ENCODE measurements at places on chromosomes 16 and 17.

DNA sequence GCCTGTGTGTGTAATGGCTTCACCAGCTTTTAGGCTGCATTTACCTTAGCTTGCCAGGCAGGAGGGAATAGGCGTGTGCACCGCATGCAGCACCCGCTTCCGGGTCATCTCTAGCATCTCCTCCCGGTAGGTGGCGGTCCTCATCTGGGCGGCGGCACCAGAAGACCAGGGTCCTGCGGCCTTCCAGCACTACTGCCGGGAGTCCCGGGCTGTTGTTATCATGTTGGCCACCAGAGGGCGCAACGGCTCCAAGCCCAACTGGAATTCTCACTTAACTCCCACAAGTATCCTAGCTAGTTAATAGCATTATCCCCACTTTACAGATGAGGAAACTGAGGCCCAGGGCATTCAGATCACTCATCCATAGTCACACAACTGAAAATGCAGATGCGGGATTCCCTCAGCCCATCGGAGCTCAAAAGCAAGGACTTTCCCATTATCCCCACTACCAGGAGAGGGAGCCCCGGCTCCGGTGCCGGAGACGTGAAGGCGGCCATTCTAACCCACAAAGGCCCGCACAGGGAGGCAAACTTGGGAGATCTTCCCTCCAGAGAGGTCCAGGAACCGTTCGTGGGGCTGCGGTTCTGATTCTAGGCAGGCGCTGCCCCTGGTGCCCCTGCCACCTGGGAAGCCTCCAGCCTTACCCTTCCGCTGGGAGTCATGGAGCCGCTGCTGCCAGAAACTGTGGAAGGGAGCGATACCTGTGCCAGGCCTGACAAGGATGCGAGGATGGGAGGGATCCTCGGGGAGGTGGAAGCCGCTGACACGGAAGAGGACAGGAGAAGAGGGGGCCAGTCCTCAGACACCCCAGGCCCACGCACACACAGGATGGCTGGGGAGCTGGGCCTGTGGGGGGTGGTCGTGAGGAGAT, 23.9 kb downstream of the LGALS9 start:
- peak; percentile 84 for DNase-seq

DNA sequence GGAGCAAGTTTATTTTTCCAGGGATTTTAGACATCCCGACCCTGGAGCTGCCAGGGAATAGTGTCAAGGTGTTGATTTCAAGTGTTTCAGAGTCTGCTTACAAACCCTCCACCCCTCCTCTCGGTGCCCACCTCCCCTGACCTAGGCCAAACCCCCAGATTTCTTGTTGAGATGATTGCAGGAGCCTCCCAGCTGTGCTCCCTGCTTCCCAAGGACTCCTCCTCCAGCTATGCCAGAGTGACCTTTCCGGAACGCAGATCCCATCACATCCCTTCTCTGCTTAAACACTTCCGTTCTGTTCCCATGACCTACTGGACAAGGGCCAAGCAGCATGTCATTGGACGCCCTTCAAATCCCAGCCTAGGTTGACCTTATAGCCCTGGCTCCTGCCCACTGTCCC, 23.7 kb upstream of the CDH1 start:
- DNase-seq: no peak

GRCh38 chr17:67109111-67109510, 64.8 kb downstream of the CACNG1 start:
- DNase-seq: no peak

GRCh38 chr17:17363638-17364337, 60.6 kb downstream of the NT5M start:
- no peak for DNase-seq

DNA sequence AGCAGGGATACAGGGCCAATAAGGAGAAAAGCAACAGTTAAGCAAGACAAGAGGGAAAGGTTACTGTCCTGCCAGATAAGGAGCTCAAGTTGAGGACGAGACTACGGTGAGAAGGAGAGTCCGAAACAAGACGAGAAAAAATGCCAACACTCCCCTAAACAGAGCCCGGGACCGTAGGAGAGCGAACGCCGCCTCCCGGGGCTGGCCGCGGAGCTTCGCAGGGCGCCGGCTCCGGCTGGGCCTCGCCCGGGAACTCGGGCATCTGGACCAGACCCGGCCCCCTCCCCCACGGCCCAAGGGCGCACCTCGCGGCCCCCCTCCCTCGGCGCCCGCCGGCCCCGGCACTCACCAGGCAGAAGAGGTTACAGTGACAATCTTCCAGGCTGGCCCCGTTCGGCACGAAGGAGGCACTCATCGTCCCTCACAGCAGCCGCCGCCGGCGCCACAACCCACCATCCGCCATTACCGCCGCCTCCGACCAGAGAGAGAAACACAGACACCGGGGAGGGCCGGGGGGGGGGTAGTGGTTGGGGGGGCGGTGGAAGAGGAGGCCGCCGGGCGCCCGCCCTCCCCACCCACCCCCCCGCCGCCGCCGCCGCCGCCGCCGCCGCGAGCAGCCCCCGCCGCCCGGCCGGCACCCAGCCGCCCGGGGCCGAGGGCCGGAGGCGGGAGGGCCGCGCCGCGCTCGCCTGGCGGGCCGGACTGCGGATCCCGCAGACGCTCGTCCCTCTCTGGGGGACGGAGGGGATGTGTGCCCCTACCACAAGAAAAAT, at the start of gene MED13:
Gene MED13, minus strand, starts transcription at position 488 of the 773 bp plus-strand sequence. Its CDS starts 73 bp downstream, at position 415.
- peak; percentile 44 for DNase-seq

DNA sequence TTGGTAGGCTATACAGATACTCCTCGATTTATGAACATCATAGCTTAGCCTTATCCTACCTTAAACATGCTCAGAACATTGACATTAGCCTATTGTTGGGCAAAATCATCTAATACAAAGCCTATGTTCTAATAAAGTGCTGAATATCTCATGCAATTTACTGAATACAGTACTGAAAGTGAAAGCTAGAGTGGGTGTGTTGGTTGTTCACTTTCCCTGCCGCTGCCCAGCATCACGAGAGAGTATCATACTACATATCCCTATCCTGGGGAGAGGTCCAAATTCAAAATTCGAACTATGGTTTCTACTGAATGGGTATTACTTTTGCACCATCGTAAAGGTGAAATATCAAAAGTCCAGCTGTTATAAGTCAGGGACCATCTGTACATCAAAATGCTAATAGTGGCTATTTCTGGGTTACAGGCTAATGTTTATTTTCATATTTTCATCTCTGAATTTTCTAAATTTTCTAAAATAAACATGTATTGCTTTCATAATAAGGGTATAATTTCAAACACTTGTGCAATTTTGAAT, 54.5 kb downstream of the NACA2 start:
- DNase-seq: no peak

- no peak for DNase-seq
These were observed 84.2 kb upstream of the FOXF1 start for GRCh38 chr16:86426063-86426642.

DNA sequence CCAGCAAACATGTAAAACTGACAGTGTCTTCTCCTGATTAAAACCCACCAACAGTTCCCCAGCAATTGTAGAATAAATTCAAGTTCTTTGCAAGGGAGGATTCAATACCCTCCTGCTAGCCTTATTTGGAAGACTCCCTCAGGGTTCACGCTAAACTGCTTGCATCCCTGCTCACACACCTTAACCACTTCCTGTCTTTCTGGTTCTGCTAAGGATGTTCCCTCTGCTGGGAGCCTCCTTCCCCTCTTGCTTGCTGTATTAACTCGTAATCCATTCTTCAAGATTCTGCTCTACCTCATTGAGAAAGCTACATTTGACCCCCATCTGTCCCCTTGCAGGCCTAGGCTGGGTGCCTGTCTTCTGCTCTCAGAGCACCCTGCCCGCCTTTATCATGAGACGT, 2.3 kb upstream of the SHISA6 start:
- DNase-seq: no peak

DNA sequence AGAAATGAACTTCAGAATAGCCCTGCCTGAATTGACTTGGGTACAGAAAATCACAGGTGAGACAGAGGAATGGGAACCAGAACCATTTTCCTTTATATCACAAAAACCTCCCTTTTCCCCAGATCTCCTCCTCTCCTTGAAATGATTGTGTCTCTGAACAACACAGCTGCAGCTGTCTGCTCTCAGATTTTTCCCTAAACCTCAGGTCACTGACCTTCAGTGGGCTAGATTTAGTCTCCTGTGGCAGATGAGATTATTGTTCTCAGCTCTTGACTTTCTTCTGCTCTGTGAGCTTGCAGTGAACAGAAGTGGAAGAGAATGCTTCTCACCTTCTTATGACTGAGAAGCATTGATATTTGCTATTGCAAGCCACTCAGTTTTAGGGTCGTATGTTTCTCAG, 92.3 kb upstream of the FAM20A start:
- DNase-seq: no peak

GRCh38 chr16:48269011-48269410, 21.7 kb upstream of the ABCC11 start:
- DNase-seq: no peak

DNA sequence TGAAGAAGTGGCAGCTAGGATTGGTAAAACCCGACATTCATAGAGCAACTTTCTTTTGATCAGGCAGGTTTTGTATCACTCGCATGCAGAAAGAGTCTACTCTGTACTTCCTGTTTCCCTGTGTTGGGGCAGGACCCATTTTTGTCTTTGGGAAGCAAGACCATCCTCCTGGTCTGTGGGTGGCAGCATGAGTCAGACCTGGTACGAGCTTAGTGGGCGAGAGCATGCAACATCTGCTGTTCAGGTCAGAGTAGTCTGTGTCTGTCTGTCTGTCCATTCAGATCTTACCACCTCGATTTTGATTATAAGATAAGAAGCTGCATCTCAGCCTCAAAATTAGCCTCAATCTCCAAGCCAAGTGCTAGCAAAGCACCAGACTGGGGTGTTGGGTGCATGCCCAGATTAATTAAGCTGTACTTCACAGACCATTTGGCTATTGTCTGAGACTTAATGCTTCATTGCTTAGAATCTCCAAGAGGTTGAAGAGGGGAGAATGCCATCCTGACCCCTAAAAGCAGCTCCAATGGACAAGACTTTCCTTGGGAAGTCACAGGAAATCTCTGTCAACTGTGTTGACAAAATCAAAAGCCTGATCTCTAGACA, 110.9 kb downstream of the XYLT1 start:
- peak; percentile 71 for DNase-seq

GRCh38 chr17:76530095-76530723, 7.3 kb downstream of the CYGB start:
- DNase-seq: no peak

GRCh38 chr16:53094013-53094630, 39.3 kb downstream of the CHD9 start:
- no peak for DNase-seq

DNA sequence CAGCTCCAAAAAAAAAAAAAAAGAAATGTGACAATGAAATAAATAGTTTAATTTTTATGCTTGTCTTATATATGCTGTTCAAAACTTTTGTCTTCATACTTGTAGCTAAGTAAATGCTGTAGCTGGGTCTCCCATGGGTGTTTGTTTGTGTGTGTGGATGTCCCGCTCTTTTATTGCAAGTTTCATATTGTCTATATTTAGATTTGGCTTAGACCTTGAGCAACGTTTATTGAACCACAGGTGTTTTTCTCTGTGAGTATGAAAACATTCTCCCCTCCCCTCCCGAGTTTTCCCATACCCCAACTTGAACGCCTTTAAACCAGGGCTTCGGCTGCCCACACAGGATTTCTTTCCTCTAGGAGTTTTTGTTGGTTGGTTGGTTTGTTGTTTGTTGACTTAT, 45.2 kb downstream of the MFSD11 start:
- DNase-seq: no peak

DNA sequence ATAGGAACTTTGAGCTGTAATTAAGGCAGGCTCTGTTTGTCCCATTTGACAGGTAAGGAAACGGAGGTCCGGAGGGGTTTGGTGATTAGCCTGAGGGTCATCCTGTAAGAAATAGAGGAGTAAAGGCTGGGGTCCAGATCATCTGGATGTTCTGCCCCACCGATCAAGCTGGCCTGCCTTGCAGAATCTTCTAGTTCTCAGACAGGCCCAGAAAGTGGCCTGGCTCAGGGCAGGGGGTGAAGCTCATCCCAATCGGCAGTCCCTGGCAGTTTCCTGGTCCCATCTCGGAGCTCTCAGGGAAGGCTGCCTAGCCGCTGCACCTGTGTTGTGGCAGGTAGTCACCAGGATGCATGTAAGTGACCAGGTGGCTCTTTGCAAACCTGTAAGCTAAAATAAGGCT, 4.2 kb downstream of the PIMREG start:
- no peak for DNase-seq

GRCh38 chr17:67992548-67993152, 3.6 kb downstream of the C17orf58 start:
- DNase-seq: no peak

DNA sequence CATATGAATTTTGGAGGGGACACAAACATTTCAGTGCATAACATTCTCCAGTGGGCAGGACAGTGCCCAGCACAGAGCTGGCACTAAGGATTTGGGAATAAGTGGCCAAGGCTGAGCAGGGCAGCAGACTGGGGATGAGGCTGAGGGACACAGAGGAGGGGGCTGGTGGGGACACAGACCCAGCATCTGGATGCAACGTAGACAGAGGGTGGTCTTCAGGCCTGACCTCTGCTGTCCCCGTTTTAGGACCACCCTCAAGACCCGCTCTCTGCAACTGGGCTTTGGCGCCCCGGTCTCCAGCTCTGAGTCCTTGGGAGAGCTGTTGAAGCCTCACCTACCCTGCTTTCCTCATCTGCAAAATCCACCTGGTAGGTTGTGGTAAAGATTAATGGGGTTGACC, 3.3 kb upstream of the PRSS33 start:
- no peak for DNase-seq

- DNase-seq: no peak
These were observed 43.3 kb downstream of the MGAT5B start for GRCh38 chr17:76911299-76912017.

- DNase-seq: no peak
These were observed 1.3 kb downstream of the HOXB9 start for GRCh38 chr17:48624544-48625494.

DNA sequence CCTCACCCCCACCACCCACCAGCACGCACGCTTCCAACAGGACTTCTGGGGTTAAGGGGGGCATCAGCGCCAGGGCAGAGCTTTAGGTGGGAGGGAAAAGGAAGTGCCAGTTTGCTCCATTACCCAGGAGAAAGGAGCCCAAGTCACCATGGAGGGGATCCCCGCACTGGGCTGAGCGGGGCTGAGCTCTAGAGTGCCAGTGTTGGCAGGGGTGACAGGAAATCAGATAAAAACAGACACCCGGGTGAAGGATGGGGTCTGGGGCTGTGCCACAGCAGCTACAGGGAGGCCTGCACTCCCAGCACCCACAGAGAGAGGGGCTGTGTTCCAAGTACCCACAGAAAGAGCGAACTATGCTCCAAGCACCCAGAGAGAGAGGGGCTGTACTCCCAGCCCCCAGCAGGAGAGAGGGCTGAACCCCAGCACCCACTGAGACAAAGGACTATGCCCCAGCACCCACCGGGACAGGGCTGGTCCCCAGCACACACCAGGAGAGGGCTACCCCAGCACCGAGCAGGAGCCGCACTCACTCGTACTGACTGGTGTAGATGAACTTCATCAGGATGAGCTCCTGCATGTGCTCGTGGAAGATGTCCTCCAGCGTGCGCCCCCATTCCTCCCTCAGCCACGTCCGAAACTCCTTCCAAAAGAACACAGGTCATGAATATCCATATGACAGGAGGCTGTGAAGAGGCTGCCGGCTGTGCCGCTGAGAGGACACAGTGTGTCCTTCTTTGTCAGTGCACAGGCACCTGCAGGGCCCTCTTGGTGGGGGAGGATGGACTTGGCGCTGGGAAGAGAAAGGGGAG, 18.6 kb upstream of the C16orf95 start:
- no peak for DNase-seq

Measured in stimulated activated CD4-positive, alpha-beta T cell treated with anti-CD3 and anti-CD28 coated beads, Interleukin-1b, Interleukin-23, amount 100 ng/mL, for 48 hours (primary cell).